CD4-positive, alpha-beta T cell treated with Interleukin-6 at 100 ng/mL for 8 hours (primary cell): ENCODE measurements at places on chromosomes 7 and 10.

DNA sequence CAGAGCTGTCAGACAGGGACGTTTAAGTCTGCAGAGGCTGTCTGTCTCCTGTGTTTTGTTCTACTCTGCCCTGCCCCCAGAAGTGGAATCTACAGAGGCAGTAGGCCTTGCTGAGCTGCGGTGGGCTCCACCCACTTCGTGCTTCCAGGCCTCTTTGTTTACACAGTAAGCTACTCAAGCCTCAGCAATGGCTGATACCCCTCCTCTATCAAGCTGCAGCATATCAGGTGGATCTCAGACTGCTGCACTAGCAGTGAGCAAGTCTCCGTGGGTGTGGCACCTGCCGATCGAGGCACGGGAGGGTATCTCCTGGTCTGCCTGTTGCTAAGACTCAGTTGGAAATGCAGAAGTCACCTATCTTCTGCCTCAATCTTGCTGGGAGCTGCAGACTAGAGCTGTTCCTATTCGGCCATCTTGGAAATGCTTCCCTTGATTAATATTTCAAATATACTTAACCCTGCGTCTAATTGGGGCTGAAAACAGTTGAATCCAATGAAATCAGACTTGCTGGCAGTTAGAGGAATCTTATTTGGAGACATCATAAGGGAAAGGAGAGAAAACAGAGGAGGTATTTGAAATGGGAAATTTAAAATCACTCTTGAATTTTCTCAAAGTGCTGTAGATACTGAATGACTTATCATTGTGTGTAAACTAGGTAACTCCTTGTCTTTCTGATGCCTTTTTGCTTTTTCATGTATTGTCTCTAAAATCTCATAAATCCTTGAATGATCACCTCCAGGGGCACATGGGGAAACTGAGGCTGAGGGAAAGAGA lies 13.8 kb upstream of the CYP3A5 start:
- no peak for DNase-seq

DNA sequence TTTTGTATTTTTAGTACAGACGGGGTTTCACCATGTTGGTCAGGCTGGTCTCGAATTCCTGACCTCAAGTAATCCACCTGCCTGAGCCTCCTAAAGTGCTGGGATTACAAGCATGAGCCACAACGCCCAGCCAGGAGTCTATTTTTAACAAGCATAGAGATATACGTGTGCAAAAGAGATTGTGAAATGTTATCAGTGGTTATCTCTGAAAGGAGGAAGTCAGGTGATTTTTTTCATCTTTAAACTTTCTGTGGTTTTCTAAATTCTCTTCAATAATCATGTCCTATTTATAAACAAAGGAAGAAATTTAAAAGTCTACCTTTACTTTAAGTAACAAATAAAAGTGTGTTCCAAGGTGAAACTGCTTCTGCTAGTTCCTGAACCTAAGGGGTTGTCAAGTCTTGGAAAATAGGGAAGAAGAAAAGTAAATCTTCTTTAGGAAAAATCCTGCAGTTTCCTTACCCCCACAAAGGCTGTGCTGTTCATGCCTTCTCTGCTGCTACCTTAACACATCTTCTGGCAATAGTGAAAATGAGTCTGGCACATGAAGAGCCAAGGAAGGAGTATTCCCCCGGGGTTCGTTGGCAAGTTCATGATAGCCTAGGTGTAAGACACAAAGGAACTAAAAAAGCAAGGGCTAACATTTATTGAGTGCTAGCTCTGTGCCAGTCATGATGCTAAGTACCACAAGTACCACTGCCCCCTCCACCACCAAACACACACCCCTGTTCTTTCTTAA lies 51.1 kb downstream of the CYP26A1 start:
- DNase-seq, result peak; percentile 15

DNA sequence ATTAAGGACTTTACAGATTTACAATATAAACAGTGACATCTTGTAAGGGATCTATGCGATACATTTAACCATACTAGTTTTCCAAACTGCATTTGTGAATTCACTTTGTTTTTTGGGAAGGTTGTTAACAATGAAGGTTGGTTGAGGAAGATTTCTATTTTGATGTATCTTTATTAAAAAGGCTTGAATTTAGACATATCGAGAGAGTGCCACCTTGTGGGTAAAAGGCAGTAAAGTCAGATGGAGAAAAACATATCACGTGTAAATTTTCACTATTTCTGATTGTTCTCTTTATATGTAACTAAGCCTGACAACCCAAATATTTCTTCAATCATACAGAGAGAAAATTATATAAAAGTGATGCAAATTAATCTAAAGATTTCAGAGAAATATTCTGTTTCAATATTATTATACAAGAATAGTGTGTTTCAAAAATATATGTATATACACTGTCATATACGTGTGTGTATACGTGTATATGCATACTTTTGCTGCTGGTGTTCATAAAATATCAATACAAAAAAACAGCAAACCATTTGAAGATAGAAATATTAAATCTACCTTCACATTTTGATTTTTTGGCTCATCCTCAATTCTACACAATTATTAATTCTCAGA lies 988.6 kb downstream of the SORCS1 start:
- DNase-seq, result no peak

GRCh38 chr10:42827201-42827600 lies 44.6 kb downstream of the BMS1 start:
- DNase-seq, result no peak
